ENCODE measurements at places on chromosomes 3 and 15.
A peak's percentile ranks its signal among the peaks of the same experiment; 100 is the strongest.

DNA sequence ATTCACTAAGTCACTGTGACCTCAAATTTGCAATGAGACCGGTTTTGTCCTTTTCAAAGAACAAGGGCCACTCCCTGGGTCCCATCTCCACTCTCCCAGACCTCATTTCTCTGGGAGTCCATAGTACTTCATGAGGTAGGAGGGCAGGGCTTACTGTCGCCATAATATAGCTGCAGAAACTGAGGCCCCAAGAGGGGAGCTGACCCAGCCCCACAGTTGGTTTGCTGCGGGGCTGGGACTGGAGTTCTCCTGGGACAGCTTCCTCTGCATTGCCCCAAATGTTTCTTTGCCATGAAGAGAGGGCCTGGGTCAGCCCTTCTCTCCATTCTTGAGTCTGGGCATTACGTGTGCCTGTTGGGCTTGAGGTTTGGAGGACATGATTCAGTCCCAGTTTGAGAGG is 60.1 kb downstream of the ITGA11 start:
- no peak for DNase-seq

DNA sequence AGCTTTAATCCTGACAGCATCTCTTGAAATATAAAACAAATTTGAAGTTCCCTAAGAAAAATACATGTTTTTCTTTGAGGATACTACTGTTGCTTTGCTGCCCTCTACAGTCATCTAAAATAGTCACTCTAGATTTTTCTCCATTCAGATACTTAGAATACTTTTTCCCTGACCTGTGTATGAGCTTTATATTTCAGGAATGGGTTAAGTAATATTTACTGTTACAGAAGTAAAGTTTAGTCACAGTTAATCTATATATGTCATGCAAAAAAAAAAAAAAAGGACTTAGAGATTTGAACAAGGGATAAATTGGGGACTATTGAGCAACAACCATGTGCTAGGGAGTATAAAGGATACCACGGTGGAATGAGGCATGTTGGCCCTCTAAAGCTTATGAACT is 8.8 kb downstream of the NECTIN3 start:
- no peak for DNase-seq

GRCh38 chr3:65449841-65450428 is 588.8 kb downstream of the MAGI1 start:
- no peak for DNase-seq

DNA sequence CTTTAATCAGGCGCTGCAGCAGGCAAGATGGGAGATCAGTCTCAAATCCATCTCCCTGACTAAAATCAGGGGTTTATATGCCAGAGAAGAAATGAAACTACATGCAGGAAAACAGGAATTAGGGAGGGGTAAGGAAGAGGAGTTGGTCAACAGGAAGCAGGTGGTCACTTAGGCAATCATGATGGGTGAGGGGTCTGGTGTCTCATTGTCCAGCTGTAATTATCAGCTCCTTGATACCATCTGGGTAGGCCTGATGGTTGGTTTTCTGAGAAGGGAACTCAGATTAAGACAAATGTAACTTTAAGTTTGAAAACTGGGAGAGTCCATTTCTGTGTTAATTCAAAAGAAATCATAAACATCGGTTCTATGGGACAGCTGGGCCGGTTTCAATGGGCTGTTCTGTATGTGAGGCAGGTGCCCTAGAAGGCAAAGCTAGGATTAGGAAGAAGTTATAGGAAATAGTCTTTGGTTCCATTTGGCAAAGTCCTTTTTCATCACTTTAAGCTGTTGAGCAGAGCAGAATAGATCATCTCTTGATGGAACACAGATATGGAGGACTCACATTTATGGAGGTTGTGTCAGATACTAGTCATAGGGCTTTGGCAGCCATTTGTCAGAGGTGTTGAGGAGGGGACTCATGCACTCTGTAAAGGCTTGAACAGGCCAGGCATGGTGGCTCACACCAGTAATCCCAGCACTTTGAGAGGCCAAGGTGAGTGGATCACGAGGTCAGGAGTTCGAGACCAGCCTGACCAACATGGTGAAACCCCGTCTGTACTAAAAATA is 149.4 kb downstream of the VGLL4 start:
- DNase-seq = no peak

GRCh38 chr3:88307666-88308065 is 157.9 kb downstream of the C3orf38 start:
- DNase-seq = no peak

GRCh38 chr3:170132335-170132734 is 49.2 kb downstream of the PHC3 start:
- no peak for DNase-seq

DNA sequence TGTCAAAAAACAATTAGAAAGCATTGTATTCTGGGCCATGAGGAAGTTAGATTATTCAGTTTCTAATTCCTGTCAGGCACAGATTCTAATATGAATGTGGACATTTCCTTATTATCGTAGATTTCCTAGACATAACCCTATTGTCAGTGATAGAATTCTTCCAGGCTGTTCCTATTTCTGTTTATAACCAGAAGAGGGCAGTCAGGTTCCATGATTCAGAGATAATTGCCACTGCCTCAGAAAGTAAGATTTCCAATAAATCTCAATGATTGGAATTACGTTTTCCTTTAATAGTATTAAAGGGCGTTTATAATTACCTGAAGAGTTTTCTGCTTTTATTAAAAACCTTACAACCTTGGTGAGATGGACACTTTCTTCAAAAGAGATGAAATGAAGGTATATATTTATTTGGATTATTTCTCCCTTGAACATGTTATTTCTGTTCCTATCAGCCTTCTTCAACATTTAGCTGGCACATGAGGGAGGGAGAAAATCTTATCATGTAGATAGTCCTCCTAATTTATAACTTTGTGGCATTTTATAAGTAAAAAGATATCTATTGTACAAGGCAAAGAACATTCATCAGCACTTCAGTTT is 439.2 kb downstream of the MCTP2 start:
- DNase-seq = peak; percentile 20

DNA sequence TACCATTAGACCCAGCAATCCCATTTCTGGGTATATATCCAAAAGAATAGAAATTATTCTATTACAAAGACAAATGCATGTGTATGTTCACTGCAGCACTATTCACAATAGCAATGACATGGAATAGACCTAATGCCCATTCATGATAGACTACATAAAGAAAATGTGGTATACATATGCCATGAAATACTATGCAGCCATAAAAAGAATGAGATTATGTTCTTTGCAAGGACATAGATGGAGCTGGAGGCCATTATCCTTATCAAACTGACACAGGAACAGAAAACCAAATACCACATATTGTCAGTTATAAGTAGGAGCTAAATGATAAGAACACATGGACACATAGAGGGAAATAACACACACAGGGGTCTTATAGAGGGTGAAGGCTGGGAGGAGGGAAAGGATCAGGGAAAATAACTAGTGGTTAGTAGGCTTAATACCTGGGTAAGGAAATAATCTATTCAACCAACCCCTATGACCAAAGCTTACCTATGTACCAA is 366.8 kb downstream of the EDEM1 start:
- no peak for DNase-seq

GRCh38 chr3:194089357-194090177 is 46.4 kb upstream of the HES1 start:
- no peak for DNase-seq

DNA sequence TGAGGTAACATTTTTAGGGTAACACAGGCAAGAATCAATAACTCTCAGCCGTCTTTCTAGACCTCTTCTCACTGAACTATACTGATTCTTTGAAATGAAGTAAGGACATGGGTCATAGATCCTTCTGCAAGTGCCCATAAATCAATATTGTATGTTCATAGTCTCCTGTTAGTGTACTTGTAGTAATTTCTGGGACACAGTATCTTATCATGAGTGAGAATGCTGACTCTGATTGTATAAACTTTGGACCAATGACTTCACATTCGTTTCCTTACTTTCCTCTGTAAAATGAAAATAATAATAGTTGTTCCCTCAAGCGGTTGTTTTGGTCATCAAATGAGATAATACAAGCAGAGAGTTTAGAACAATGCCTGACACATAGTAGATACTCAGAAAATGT is 777.1 kb upstream of the GOLIM4 start:
- no peak for DNase-seq

- DNase-seq = peak; percentile 84
These were observed at the start of gene PLCL2 for GRCh38 chr3:16884748-16885592. Gene PLCL2 (plus strand): TSS chr3:16884955. CDS start chr3:16885040, 85 bp downstream.

DNA sequence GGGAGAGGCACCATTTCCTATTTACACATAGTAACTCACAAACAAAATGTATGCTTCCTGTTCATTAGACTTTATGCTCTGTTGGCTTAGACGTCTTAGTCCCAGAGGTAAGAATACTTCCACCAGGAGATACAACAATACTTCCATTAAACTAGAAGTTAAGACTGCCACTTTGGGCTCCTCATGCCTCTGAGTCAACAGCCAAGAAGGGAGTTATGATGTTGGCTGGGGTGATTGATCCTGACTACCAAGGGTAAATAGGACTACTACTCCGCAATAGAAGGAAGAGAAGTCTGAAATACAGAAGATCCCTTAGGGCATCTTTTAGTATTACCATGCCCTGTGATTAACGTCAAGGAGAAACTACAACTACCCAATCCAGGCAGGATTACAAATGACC is 43.5 kb upstream of the ABI3BP start:
- DNase-seq = no peak
